ENCODE measurements at places on chromosomes 5 and 9.
A peak's percentile ranks its signal among the peaks of the same experiment; 100 is the strongest.

GRCh38 chr5:16894236-16895057 is 41.6 kb downstream of the MYO10 start:
- DNase-seq: peak; percentile 98

- no peak for DNase-seq
These were observed 41.2 kb upstream of the COL5A1 start for GRCh38 chr9:134600371-134600770.

DNA sequence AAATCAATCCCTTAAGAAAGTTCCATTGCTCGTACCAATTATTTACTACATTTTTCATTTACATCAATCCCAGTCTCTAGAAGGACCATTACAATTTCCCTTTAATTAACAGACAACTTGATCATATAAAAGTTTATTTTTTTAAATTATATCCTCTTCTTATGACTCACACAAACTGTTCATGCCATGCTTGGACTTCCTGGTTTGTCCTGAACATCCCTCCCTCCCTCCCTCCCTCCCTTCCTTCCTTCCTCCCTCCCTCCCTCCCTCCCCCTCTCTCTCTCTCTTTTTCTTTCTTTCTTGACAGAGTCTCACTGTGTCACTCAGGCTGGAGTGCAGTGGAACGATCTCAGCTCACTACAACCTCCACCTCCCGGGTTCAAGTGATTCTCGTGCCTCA is 11.6 kb upstream of the CLTB start:
- DNase-seq: no peak

DNA sequence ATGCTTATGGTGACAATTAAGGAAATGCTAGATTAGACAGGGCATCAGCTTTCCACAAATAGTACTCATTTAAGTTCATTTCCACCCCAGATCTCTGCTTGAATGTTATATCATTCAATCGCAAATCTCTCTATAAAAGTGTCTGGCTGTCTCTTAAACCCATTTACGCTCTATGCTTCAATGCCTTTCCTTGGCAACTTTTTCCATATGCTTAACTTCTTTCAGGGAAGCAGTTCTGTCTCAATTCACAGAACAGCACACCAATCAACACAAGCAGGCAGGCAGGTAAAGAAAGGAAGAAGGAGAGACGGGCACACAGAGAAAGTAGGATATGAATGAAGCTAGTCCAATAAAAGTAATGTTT is 243.1 kb downstream of the DENND1A start:
- DNase-seq: no peak

Data from HT1080 (cell line).